ENCODE measurements at places on chromosomes 16 and 17.

DNA sequence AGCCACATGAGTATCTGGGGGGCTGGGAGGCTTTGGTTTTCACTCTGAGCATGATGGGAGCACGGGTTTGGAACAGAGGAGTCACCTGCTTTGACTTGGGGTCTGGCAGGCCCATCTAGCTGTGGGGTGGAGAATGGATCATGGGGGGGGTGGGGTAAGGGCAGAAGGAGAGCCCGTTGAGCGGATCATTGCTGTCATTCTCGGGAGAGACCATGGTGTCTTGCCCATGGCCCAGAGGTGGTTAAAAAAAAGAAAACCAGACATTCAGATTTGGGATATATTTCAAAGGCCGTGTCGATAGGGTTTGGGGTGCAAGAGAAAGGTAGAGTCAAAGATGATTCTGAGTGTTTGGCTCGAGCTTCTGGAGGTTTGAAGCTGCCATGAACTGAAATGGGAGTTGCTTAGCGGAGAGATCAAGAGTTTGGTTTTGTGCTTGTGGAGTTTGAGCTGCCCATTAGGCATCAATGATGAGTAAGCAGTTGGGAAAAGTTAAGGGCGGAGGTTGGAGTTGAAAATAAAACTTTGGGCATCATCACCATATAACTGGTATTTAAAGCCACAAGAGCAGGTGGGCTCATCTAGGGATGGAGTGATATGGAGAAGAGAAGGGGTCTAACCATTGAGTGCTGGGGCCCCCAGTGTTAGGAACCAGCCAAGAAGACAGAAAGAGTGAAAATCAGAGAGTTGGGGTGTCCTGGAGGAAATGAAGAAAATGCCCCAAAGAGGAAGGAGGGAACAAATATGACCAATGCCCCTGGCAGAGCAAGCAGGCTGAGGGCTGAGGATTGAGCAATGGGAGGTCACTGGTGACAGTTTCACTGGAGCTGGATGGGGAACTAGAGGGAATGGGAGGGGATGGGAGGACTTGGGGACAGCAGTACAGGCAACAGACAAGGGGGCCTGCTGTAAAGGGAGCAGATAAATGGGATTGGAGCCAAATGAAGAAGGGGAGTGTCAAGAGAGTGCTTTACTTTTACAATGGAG lies 1.9 kb downstream of the NOD2 start:
- no peak for DNase-seq

GRCh38 chr16:55668340-55669281 lies 12.8 kb downstream of the SLC6A2 start:
- DNase-seq = no peak

- DNase-seq = no peak
Measured at GRCh38 chr16:53852678-53853077, 148.7 kb downstream of the FTO start.

- DNase-seq = no peak
Measured at GRCh38 chr17:57689254-57689653, 55.8 kb downstream of the CCDC182 start.

DNA sequence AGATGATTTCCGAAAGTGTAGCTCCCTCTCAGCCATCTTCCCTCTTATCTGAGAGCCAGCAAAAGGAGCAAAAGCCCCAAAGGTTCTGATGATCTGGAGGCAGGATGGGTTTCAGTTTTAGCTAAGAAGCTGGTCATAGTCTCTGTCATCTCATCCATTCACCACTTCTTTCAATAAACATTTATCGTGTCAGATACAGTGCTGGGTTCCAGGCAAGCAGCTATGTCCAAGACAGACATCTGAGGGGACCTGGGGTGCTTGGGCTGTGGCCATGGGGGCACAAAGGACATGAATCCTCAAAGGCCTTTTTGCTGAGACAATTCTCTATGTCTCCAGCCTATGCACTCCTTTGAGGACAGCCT lies 1.0 kb upstream of the ETV4 start:
- no peak for DNase-seq

DNA sequence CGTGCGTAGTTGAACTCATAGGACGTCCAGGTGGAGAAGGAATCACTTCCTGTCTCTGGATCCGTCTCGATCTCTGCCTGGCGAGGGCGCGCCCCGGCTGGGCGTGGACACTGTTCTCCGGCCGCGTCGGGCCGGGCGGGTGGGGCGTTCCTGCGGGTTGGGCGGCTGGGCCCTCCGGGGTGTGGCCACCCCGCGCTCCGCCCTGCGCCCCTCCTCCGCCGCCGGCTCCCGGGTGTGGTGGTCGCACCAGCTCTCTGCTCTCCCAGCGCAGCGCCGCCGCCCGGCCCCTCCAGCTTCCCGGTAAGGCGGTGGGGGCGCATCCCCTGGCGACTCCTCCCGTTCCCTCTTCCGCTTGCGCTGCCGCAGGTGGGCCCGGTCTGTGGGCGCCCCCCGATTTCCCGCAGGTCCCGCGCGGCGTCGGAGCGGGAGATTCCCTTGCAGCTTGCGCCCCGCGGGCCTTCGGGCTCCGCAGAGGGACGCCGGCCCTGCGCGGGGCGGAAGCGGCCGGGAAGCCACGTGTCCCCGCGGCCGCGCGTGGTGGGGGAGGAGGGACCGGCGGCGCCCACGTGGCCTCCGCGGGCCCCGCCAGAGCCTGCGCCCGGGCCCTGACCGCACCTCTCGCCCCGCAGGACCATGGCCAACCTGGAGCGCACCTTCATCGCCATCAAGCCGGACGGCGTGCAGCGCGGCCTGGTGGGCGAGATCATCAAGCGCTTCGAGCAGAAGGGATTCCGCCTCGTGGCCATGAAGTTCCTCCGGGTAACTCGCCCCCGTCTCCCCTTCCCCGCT lies at the start of gene NME2:
TSS of gene NME2 (plus strand) at position 214 of the 789 bp plus-strand sequence. CDS start at position 634, 420 bp downstream.
- DNase-seq = peak; percentile 73

GRCh38 chr16:324451-325334 lies 27.8 kb downstream of the AXIN1 start:
- DNase-seq = no peak

- peak; percentile 2 for DNase-seq
Measured at GRCh38 chr16:56658327-56658875, 642 bp downstream of the MT1F start.

- no peak for DNase-seq
Measured at GRCh38 chr16:85474621-85475217, 138.4 kb upstream of the GSE1 start.

DNA sequence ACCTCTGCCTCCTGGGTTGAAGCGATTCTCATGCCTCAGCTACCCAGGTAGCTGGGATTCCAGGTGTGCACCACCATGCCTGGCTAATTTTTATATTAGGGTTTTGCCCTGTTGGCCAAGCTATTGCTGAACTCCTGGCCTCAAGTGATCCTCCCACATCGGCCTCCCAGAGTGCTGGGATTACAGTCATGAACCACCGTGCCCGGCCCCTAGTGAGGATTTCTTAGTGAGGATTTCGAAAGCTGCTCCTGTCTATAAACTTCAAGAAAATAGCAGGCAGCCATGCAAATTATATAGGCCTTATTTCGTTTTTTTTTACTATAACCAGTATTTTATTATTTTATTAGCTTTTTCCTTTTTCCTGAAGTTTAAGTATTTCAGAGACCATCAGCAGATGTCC lies 41.6 kb downstream of the EPN2 start:
- DNase-seq = no peak

DNA sequence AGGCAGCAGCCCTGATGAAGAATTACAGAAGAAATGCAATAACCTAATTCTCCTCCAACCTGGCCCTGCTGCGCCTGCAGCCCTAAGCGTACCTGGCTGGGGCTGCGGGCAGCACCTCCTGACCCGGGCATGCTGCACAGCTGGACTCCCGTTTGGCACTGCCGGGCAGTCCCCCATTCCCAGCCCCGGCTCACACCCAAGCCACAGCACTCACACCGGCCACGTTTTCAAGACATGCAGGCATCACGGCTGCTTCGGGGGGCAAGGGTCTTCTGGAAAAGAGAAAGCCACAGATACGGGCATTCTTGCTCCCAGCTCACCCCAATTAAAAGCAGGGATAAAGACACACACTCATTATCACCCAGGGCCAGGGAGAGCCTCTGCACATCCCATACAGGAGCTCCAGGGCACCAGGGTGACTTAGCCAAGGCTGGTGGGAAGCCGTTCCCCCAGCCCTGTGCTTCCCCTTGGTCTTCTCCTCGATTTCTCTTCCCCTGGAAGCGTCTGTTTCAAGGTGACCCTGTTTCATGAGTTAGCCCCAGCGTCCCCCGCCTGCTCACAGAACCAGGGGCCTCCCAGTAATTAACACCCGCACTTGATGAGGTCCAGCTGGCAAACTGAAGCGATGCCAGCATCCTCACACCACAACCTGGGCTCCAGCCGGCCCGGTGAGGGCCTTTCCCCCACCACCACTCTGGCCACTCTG lies 216.7 kb downstream of the C16orf78 start:
- no peak for DNase-seq

DNA sequence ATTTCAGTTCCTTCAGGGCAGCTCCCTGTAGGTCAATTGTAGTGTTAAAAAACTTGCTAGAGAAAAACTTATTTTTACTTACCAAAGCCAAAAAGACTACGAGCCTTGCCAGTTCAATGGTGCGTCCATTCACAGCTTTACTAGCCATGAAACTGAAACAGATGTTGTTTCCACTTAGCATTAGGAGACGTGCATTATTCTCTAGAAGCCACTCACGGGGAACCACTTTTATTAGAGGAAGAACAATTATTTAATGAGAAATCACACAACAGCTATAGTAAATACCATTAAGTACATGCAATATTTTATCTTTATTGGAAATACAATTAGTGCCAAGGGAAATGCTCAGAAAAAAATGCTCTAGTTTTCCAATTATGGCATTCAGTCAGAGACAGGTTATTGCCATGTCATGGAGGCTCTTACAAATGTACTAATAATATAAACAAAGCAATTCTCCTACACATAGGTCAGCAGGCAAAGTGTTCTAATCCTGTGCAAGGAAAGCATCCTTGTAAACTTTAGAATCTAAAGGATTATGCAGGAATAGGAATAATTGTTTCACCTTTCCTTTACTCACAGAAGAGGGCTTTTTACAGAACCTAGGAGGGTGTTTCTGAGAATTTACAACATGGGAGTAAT lies 17.4 kb downstream of the LASP1NB start:
- peak; percentile 87 for DNase-seq

DNA sequence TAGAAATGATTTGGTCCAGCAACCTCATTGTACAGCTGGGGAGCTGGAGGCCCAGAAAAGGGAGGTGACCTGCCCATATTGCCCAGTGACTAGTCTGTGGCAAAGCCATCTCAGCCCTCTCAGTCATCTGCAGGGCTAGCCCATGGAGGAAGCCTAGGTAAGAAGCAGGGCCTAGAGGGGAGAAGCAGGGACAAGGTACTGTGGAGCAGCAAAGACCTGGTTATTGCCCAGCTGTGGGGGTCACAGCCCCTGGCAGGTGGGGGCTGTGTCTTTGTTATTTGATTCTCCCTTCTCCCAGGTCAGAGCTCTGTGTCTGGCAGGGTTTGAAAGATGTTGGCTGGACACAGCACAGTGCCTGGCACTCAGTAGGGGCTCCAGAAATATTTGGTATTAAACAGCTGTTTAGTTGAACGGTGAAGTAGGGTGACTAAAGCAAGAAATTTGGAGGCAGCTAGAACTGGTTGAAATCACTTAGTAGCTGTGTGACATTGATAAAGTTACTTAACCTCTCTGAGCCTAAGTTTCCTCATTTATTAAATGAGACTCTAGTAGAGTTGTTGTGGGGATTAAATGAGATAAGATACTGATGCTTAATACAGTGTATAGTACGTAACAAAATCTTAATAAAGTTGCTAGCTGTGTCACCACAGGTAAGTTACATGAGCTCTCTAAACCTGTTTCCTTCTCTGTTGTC lies 17.3 kb downstream of the CCR7 start:
- no peak for DNase-seq

DNA sequence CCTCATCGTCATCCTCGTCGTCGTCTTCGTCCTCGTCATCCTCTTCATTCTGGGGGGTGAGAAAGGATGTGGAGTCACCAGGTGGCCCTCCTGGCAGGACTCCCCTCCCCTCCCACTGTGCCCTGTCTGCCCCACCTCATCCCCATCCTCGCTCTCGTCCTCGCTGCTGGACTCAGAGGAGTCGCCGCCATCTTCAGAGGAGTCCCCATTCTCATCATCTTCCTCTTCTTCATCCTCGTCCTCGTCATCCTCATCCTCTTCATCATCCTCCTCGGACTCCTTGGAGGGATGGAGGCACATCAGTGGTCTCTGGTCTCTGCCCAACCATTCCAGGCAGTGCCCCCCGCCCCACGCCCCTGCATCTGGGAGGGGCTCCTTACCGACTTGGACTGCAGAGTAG lies 7.6 kb upstream of the ATXN7L3 start:
- no peak for DNase-seq

GRCh38 chr16:88815227-88815626 lies 3.5 kb upstream of the APRT start:
- DNase-seq = no peak

DNA sequence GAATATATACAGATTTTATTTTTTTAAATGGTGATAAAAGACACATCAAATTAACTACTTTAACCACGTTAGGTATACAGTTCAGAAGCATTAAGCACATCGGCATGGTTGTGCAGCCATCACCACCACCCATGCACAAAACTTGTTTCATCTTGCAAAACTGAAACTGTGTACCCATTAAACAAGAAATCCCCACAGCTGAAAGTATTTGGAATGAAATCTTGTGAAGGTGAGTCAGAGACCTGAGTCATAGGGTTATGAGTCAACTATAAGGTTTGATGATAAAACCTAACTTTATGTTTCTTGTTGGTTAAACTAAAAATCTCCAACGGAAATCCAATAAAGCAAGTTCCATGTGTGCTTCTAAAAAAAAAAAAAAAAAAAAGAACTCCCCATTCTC lies 561.6 kb upstream of the PSMD7 start:
- DNase-seq = no peak

GRCh38 chr16:2205104-2205966 lies at the start of gene MLST8:
Gene MLST8 (plus strand): TSS chr16:2205454. CDS start chr16:2206086, 632 bp downstream.
- peak; percentile 65 for DNase-seq

DNA sequence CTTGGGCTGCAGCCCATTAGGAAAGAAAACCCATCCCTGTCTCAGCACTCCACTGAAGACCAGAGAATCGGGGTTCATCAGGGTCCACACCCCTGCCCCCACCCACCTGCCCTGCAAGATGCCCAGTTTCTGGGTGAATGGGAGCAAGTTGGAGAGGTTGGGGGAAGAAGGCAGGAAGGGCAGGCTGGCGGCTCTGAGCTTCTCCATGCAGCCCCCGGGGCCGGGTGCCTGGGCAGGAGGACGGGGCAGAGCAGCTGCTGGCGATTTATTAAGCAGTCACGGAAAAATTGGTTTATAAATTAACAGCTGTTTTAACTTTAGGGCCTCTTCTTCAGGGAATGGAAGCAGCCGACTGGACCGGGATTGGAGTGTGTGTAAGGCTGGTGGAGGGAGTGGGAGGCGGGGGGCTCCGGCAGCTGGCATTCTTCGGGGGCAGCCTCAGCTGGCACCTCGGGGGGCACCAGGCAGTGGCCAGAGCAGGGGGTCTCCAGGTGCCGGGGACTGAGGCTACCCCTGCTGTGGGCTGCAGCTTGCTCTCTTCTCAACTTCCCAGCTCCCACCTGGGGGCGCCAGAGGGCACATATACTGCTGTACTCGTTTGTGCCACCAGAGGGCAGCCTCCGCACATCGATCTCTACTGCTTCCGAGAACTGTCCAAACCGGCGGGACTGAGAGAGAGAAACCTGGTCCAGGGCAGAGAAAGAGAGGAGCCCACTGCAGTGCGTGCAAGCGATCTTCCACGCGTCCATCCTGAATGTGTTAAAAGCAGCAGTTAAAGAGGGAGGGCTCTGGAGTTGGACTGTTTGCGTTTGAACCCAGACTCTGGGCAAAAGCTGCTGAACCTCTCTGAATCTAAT lies 5.0 kb upstream of the PPP1R1B start:
- DNase-seq = peak; percentile 80

- DNase-seq = no peak
Measured at GRCh38 chr16:22675745-22676540, 138.0 kb upstream of the HS3ST2 start.

GRCh38 chr16:85252014-85252413 lies 139.7 kb upstream of the CIBAR2 start:
- no peak for DNase-seq

Data from DMS79 treated with DMSO at 0.1 percent for 48 hours (cell line).